Urinary bladder (tissue), 4 donors: ENCODE measurements at places on chromosomes 13 and 19. TPM values are rescaled to one million over a fixed set of nuclear protein-coding genes. Genes with fewer than 3 reads are reported as not detected.

- no peak for DNase-seq
Observed at GRCh38 chr13:79779761-79780160, 298.8 kb downstream of the NDFIP2 start.

- DNase-seq, result no peak
Observed at GRCh38 chr13:23695711-23696464, 125.7 kb downstream of the TNFRSF19 start.

GRCh38 chr13:107883561-107884175 is 331.7 kb downstream of the LIG4 start:
- no peak for DNase-seq

- no peak for DNase-seq
Observed at GRCh38 chr19:52191389-52191788, 1.5 kb downstream of the PPP2R1A start.

Gene ZNF600
- total RNA-seq, result 9.1 TPM

DNA sequence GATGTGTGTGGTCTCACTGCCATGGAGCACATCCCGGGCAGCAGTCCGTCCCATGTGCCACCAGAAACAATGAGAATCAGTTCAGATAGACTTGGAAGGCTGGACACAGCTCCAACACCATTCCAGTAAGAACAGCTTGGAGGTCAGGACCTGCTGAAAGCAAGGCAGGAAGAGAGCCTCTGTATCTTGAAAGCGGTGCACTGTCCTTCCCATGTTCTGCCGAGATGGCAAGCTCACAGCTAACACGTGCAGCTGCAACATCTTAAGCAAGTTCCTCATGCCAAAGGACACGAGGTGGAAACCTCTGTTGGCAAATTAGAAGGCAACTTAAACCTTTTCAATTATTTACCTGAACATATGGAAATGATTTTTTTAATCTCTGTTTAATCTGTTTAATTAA is 175.4 kb downstream of the DLEU7 start:
- no peak for DNase-seq

- DNase-seq, result no peak
Observed at GRCh38 chr13:48853728-48854102, 122.0 kb upstream of the FNDC3A start.

- no peak for DNase-seq
Observed at GRCh38 chr19:28012361-28012760, 1200.6 kb downstream of the UQCRFS1 start.

GRCh38 chr19:15291548-15292021 is 40.8 kb downstream of the BRD4 start:
- DNase-seq, result no peak

DNA sequence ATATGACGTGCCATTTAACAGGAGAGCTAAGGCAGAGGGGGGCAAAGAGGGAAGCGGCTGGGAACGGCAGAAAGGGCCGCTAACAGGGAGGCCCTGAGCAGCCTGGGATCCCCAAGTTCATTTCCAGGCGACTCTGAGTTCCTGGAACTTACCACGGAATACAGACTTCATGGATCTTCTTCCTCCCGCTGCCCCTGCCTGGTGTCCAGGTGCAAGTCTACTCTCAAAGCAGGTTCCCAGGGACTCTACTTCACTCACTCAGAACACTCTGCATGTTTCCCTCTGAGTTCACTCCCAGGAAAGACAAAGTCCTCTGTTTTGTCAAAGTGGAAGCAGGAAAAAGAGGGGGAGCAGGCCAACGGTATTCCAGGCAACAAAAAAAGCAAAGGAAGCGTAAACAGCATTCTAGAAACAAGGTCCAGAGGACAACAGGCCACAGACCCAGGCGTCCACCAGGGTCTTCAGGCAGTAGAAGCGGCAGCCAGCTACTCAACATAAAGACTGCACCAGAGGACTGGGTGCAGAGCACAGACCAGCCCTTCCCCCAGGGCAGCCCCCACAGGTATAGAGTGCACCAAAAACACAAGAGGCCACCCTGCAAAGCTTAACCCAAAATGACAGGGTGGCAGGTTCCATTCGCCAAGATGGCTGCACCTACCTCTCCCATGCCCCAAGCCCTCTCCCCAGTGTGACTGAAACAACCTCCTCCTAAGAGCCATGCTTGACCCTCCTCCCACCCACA is 3.0 kb downstream of the MIER2 start:
- no peak for DNase-seq

DNA sequence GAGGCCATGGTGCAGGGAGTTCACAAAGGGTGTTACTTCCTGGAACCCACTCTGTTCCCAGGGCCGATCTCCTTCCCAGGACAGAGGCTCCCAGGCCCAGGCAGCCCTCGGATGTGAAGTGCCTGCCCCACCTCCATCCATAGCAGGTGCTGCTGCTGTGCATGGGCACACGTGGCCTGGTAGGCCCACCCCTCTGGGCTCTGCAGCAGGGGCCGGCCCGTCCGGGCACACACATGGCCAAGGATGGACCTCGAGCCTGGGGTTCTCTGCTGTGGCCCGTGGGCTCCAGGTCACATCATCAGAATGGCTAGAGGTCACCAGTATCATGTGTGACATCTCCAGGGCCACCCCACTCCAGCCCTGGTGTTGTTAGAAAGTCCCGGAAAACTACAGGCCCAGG is 71.8 kb downstream of the GADD45B start:
- no peak for DNase-seq

Gene CDX2
- not detected for total RNA-seq

DNA sequence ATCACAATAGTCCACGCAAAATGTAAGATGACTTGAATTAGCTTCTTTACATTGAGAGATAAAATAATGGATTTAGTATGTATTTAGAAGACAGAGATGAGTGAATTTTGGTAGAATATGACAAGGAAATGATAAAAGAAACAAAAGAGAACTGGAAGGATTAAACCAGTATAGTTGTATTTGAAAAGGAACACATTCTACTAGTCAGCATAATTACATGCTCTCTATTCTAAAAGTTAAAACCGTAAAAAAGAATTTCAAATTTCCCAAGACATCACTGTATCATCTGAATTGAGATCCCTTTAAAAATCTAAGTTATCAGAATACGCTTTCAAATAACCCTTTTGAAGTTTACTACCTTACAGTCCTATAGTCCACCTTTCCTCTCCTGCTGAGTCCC is 1156.7 kb upstream of the PCDH9 start:
- no peak for DNase-seq

Gene IPO5
- 164 TPM for total RNA-seq

Gene N4BP2L1
- total RNA-seq, result 15.8 TPM

Gene CHST8
- total RNA-seq, result 0.69 TPM

Gene CEACAM4
- total RNA-seq, result not detected

DNA sequence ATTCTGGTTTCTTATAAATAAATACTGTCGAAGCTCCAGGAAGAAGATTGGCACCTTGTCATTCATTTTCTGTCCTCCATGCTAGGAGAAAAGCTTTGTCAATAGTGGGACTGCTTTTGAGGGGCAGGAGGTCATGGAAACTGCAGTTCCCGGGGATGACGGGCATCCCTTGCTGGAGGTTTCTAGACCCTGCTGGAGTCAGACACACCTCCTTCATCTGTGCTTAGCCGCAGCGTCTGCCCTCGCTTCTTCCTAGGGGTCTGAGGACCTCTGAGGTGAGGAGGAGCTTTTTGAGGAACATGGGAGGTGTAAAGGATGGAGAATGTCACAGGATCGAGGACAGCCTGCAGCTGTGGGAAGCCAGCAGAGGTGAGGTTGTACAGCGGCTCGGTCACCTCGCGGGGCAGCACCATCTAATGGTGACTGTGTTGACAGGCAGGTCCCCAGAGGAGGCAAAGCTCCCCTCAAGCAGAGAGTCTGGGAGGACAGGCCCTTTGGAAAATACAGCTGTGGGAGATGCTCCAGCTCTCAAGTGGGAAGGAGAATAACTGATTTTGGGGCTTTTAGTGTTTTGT is 172.7 kb upstream of the RNF113B start:
- no peak for DNase-seq

GRCh38 chr19:3119071-3119595 is 16.7 kb upstream of the GNA15 start:
- DNase-seq, result no peak

Gene IL17D
- total RNA-seq, result 6.8 TPM

Gene TEX101
- not detected for total RNA-seq

GRCh38 chr19:29953352-29954247 is 11.6 kb downstream of the URI1 start:
- no peak for DNase-seq

DNA sequence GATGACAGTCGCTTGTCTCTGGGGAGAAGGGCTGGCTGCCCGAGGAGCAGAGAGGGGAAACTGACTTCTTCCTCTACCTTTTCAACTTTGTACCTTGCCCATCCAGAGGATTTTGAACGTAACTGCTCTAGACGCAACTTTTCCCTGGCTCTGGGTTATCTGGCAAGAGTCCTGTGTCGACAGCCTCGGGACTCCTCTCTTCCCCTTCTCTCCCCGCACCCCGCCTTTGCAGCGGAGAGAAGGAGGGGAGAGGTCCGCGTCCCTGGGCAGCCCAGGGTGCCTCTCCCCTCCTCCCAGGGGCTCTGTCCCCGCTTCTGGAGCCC is 574 bp downstream of the SH3GL1 start:
- no peak for DNase-seq

- no peak for DNase-seq
Observed at GRCh38 chr13:40074338-40074737, 418.9 kb downstream of the COG6 start.

GRCh38 chr13:95573221-95573620 is 20.7 kb downstream of the CLDN10 start:
- no peak for DNase-seq

DNA sequence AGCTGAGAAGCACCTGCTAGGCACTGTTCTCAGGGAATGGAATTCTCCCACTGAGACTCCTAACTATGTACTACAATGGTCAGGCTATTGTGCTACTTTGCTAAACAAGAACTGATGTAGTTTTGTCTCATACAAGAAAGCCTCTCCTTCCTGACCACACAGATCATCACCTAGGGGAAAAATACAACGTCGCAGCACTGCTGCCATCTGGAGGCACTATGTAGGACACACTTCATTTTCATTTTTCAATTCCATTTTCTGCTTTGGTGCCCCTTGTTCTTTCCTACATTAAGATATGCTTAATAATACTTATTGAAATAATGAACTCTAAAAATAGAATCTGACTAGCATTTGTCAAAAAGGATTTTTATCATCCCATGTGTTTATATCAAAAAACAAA is 21.1 kb downstream of the PROSER1 start:
- DNase-seq, result no peak

Gene LYPD3
- total RNA-seq, result 2.8 TPM

- DNase-seq, result no peak
Observed at GRCh38 chr13:99886706-99887105, 84.9 kb downstream of the ZIC5 start.

Gene PCDH17
- total RNA-seq, result 12.4 TPM

DNA sequence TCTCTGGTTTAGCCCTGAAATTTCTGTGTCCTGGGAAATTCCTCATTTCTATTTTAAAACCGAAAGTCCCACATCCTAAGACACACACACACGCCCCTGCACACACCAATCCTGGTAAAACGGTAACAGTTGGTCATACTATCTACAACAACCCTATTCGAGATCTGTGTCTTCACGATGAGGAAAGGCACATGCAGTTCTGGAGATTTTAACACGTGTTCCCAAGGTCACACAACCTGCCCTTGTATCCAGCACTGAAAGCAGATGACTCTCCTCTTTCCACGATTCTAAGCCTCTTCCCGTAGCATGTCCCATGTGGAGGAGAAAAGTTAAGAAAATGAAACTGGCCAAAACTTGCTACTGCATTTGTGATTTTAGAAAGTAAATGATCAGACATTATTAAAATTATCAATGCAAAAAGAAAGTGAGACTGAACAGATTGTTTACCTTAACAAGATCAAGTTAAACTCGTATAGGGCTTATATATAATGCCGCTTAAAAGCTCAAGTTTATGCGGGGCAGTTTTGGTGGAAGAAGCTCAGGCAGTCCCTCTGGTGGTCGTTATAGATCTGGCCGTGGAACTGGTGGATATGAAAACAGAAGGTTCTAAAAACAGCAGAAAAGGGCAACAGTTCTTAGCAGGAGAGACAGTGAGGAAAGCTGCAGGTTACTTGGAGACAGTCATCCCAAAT is 32.7 kb downstream of the VSTM1 start:
- no peak for DNase-seq
